ENCODE measurements at places on chromosomes 1 and 21.

DNA sequence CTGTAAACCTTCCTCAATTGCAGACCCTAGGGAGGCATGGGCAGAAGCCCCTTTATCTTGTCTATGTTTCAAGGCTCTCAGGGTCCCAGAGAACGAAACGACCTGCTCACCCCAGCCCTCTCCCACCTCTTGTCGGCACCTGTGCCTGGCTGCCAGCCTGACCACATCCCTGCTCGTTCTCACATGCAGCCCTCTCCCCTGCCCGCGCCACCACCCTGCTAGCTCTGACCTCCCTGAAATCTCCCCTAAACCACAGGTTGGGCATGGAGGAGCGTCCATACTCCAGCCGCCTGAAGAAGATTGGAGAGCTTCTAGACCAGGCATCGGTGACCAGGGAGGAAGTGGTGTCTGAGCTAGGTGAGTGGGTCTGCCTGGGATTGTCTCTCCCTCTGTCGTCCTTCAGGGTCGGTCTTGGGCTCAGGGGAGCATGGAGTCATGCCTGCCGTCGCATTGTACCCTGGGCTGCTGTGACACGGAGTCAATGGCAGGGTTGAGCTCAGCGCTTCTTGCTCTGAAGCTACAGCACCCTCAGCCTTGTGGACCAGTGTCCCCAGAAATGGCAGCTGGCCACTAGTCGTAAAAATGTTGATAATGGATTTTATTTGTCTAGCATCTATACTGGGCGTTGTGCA lies 3.6 kb downstream of the ADPRS start:
- DNase-seq: no peak

GRCh38 chr21:45004481-45005247 lies 64.8 kb downstream of the SLX9 start:
- DNase-seq: no peak

DNA sequence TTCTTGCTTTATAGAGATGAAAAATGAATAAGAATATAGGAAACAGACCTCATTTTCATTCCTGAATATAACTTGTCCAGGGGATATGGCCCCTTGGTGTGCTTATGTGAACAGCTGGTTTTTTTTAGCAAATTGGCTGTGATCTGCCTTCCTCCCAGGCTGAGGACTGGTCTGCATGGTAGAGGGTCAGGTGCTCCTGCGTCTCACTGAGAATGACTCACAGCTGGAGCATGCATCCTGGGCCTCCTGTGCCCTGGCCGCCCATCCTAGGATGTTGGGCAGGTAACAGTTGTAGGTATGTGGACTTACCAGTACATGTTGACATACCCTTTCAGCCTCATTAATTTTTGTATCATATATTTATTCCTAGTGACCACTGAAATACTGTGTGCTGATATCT lies 29.8 kb downstream of the AGT start:
- no peak for DNase-seq

DNA sequence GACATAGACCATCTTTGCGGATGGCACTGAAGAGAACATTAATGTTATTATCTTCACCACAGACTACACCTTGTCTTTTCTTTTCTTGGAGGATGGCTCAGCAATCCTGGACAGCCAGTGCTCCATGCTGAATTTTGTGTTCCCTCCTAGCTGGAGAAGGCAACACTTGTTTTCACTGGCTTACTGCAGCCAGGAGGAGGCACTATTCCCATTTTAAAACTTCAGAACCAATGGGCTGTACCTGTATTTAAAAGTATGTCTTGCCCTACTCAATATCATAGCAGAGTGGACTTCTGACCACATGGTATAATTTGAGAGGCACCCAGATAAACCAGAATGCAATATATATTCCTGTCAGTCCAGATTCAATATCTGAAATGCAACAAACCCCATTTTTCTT lies 53.3 kb upstream of the POGK start:
- no peak for DNase-seq

GRCh38 chr1:14010476-14010875 lies 310.5 kb downstream of the PRDM2 start:
- DNase-seq: no peak

DNA sequence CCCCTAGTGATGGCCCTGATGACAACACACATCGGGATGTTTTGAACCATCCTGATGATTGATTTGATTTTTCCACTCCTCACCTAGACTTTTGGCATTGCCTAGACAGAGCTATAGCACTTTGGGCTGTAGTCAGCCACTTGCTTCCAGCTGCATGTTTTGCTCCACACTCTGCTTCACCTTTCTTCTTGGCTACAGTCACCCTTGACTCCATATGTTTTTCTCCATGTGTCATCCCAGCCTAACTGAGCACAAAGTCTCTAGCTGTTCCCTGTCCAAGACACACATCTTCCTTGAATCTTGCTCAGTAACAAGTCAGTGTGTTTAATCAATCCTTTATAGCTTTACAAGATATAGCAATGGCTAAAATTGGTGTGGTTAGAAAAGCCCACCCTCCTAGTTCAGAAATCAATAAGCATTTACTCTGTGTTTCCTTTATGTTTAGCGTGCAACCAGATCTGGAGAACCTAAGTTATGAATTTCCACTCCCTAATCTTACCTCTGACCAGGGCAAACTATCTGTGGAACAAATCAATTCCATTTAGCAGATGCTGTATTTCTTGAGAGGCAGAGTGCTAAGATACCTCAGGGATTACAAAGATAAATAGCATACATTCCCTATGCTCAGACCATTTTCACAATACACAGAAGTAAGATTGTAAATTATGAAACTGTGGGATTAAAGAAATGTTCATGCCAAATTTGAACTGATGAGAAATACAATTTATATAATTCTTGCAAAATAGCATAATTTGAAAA lies 98.4 kb upstream of the LYPLAL1 start:
- no peak for DNase-seq

DNA sequence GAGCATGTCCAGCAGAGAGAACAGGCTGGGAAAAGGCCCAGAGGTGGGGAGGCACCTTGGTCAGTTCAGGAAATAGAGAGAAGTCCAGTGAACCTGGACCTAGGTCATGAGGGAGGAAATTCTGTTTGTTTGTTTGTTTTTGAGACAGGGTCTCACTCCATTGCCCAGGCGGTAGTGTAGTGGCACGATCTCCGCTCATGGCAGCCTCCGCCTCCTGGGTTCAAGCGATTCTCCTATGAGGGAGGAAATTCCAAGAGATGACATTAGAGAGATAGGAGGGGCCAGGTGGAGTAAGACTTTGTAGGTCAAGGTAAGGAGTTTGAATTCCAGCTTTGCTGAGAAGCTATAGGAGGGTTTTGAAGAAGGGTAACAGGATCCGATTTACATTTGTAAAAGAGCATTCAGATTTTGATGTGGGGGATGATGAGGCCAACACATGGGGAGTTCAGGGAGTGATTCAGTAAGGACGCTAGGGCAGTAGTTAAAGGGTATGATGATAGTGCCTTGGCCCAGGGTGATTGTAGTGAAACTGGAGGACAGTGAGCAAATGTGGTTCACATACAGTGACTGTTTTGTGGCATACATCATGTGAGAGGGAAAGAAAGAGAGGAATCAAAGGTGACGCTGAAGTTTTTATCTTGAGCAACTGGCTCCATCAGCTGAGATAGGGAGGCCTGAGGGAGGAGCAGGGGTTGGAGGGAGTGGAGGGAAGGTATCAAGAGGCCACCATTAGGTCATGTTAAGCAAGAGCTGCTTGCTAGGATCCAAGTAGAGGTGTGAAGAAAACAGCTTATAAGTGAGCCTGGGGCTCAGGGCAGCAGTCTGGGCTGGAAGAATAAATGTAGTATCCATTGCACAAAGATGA lies 8.3 kb upstream of the TRABD2B start:
- no peak for DNase-seq

DNA sequence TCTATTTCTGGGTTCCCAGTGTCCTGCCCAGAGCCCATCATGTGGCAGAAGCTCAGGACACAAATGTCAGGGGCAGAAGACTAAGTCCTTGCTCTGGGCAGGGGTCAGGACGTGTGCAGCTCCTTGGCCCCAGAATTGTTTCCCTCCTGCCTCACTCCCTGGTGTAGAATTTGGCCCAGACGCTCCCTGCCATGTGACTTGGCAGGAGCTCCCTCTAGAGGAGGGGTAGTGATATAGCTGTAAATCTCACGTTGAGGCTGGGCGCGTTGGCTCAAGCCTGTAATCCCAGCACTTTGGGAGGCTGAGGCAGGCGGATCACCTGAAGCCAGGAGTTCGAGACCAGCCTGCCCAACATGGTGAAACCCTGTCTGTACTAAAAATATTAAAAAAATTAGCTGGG lies 91.2 kb downstream of the UBIAD1 start:
- no peak for DNase-seq

- no peak for DNase-seq
Measured at GRCh38 chr1:106727171-106727570, 329.3 kb upstream of the PRMT6 start.
